Type B pancreatic cell (in vitro differentiated cells): ENCODE measurements at places on chromosomes 11 and 22.

DNA sequence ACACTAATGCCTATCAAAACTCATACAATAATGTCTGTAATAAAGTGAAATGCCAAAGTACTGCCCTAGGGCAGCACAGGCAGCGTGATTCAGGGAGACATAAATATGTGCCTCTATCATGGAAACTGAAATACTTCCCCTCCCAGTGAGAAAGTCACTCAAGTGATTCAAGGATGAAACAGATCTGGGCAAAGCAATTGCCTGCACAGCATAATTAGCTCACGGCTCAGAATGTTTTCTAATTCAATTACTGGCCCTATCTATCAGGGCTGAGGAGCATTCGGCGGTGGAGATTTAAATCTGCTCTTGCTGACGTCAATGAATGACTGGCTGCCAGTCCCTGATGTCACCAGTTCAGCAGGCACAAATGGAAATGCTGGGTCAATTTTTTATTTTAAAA is 27.7 kb upstream of the PPP2R1B start:
- DNase-seq, result no peak
- no peak overlapping the region for H3K4me3 ChIP-seq
- peaks cover 36% of the 10 kb centered on the region for H3K36me3 ChIP-seq

DNA sequence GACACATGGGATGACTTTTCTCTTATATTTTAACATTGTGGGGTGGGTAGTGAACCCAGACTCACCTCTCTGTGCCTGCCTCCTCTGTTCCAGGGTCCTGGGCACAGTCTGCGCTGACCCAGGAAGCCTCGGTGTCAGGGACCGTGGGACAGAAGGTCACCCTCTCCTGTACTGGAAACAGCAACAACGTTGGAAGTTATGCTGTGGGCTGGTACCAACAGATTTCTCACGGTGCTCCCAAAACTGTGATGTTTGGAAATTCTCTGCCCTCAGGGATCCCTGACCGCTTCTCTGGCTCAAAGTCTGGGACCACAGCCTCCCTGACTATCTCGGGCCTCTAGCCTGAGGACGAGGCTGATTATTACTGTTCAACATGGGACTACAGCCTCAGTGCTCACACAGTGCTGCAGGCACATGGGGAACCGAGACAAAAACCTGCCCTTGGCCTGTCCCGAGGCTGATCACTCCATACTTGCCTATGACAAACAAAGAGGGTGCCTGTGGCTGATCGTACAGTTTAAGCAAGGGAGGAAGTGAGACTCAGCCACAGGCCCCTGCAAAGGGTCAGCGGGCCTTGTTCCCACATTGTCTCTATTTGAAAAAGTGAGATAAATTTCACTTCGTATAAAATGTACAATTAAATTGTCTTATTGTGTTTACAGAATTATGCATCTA is 43.7 kb upstream of the TOP3B start:
- no peaks in the 10 kb centered on the region for H3K27me3 ChIP-seq
- H3K4me3 ChIP-seq, result no peak overlapping the region
- no peaks in the 10 kb centered on the region for H3K4me1 ChIP-seq
- no peak for DNase-seq
- no peaks in the 10 kb centered on the region for H3K36me3 ChIP-seq
- H3K27ac ChIP-seq, result no peak overlapping the region

DNA sequence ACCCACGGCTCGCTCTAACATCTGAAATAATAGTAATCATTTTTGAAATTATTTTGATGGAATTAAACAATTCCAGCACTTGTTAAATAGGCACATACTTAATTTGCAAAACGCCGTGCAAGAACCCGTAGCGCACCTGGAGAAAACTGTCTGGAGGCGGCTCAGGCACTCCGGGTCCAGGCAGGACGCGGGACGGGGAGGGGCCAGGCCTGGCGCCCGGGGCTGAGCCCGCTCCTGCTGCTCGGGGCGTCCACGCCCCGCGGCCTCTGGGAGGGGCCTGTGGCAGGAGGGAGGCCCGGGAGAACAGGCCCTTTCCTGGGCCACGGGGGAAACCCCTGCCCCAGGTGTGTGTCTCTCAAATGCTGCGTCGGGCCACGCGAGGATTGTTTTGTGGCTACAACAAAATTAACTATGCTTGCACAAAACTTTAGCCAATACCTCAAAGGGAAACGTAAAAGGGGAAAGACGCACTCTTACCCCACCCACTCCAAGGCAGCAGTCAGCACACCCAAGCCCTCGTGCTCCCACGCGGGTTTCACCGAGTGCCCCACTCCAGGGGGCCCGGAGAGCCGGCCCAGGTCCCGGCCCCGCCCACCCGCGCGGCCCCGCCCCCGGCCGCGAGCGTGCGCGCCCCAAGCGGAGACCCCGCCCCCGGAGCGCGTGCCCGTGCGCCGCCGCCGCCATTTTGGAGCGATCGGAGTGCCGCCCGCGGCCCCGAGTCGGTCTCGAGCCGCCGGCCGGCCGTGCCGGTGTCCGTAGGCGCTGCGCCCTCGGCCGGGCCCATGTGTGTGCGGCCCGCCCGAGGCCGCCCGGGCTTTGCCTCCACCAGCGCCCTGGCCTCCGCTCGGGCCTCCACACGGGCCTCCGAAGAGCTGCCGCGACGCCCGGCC is at the start of gene PPP6R2:
Gene PPP6R2, plus strand, starts transcription at position 677 of the 890 bp plus-strand sequence. CDS start 50,582 bp downstream, outside the sequence.
- no peaks in the 10 kb centered on the region for H3K27me3 ChIP-seq
- no peaks in the 10 kb centered on the region for H3K36me3 ChIP-seq
- H3K27ac ChIP-seq, result peak within 1 kb of the TSS; percentile 92
- DNase-seq, result peak; percentile 91

- H3K4me1 ChIP-seq, result peaks cover 42% of the 10 kb centered on the region
- peak overlapping the region; percentile 63 for H3K4me3 ChIP-seq
- no peak for DNase-seq
- H3K36me3 ChIP-seq, result peaks cover 14% of the 10 kb centered on the region
Observed at GRCh38 chr11:118605116-118605867, 2.1 kb upstream of the PHLDB1 start.

DNA sequence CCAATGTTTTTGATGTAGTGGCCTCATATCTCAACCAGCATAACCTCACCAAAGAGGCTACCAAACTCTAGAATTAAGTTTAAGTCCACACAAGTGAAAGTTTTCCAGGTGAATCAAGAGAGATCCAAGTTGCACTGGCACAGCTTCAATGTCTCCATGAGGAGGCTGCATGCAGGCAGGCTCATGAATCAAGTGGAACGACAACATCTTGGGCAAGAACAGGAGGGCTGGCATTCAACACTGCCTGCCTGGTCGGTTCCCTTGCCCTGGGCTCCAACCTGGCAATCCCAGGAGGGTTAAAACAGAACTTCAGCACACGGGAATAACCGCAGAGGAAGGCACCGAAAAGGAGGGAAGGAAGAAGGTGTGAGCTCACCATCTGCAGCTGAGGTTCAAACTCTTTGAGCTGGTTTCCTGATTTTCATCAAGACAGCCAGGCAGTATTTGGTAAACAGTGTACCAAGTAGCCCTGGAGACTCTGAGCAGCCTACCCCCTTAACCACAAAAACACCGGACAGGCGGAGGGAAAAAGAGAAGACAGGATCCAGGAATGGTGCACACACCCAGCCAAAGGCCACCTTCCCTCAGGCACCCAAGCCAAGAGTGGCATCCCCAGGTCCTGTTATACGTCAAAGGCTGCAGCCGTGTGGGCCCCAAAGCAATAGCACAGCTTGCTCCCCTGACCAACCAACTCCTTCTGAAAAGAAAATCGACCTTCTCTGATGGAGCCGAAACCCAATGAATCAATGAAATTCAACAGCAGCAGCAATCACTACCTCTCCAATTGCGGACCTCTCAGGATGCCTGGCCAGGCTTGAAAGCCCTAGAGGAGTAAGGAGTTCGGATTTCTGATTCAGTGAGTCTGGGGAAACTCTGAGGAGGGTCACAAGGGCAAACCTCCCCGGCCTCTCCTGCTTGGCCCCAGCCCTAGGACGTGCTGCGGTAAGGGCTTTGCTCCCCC is 1.3 kb downstream of the PACSIN2 start:
- no peaks in the 10 kb centered on the region for H3K27me3 ChIP-seq
- peak overlapping the region; percentile 92 for H3K27ac ChIP-seq
- peak overlapping the region; percentile 96 for H3K4me3 ChIP-seq
- H3K4me1 ChIP-seq, result peaks cover 35% of the 10 kb centered on the region
- H3K36me3 ChIP-seq, result no peaks in the 10 kb centered on the region

DNA sequence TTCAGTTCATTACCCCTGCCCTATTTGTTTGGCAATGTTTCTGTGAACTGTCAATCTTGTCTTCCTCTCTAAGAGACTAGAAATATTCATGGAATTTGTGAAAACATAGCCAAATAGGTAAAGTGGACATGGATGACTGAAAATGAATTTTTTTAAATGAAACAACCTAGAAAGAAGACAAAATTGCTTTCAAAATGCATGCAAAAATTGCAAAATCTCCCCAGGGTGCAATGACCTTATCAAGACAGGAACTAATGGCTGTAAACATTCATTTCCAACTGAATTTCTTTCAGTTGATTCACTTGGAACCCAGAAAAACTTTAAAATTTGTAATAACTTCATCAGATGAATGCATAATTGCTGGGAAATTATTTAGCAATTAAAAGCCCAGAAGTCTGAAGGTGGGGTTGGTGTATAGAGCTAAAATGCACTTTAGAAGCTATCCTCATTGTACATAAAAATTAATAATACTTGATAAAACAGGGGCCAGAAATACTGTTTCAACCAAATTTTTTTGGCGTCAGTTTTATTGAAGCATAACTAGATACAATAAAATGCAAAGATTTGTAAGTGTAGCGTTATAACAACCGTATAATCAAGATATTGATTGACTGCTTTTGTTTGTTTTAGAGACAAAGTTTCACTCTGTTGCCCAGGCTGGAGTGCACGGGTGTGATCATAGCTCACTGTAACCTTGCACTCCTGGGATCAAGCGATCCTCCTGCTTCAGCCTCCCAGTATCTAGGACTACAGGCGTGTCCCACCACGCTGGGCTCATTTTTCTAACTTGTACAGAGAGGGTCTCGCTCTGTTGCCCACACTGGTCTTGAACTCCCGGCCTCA is 27.6 kb upstream of the SLC35C1 start:
- peaks cover 8% of the 10 kb centered on the region for H3K27me3 ChIP-seq
- H3K27ac ChIP-seq, result no peak overlapping the region
- H3K4me1 ChIP-seq, result no peaks in the 10 kb centered on the region
- H3K36me3 ChIP-seq, result no peaks in the 10 kb centered on the region
- no peak overlapping the region for H3K4me3 ChIP-seq

- no peak overlapping the region for H3K27ac ChIP-seq
- no peak for DNase-seq
- H3K4me1 ChIP-seq, result peaks cover 1% of the 10 kb centered on the region
- H3K27me3 ChIP-seq, result no peaks in the 10 kb centered on the region
- H3K36me3 ChIP-seq, result no peaks in the 10 kb centered on the region
Observed at GRCh38 chr11:10916665-10917064, 58.8 kb upstream of the ZBED5 start.

DNA sequence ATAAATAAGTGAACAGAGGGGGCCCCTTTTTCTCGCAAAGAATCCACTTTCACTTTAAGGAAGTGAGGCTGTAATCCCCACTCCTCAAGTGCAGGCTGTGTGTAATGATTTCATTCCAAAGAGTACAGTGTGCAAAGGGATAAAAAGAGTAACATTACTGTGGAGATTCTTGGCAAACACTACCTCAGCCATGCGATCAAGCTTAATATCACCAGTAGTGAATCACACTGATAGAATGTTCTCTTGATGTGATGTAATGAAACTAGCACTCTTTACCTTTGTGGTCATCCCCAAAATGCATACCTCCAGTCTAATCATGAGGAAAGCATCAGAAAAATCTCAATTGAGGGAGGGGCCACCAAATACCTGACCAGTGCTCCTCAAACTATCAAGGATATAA is 246.1 kb upstream of the CHORDC1 start:
- DNase-seq, result no peak
- H3K36me3 ChIP-seq, result no peaks in the 10 kb centered on the region
- H3K4me1 ChIP-seq, result no peaks in the 10 kb centered on the region
- no peaks in the 10 kb centered on the region for H3K27me3 ChIP-seq
- no peak overlapping the region for H3K4me3 ChIP-seq

GRCh38 chr22:24542641-24543040 is 12.3 kb downstream of the GUCD1 start:
- no peaks in the 10 kb centered on the region for H3K4me1 ChIP-seq
- H3K27ac ChIP-seq, result no peak overlapping the region
- no peak for DNase-seq
- no peaks in the 10 kb centered on the region for H3K27me3 ChIP-seq
- peaks cover 10% of the 10 kb centered on the region for H3K36me3 ChIP-seq

GRCh38 chr11:28139841-28140415 is 31.7 kb downstream of the METTL15 start:
- no peak overlapping the region for H3K27ac ChIP-seq
- no peaks in the 10 kb centered on the region for H3K4me1 ChIP-seq
- H3K27me3 ChIP-seq, result no peaks in the 10 kb centered on the region
- H3K4me3 ChIP-seq, result no peak overlapping the region
- H3K36me3 ChIP-seq, result peaks cover 30% of the 10 kb centered on the region

GRCh38 chr11:73389916-73390315 is 13.7 kb downstream of the RELT start:
- no peaks in the 10 kb centered on the region for H3K36me3 ChIP-seq
- H3K4me1 ChIP-seq, result peaks cover 33% of the 10 kb centered on the region
- H3K27ac ChIP-seq, result peak overlapping the region; percentile 18

- H3K27ac ChIP-seq, result no peak overlapping the region
- H3K4me1 ChIP-seq, result peaks cover 9% of the 10 kb centered on the region
- no peak overlapping the region for H3K4me3 ChIP-seq
- H3K36me3 ChIP-seq, result peaks cover 15% of the 10 kb centered on the region
Observed at GRCh38 chr11:96235751-96236150, 107.2 kb downstream of the MAML2 start.

GRCh38 chr11:65275906-65276305 is 14.1 kb downstream of the POLA2 start:
- H3K27me3 ChIP-seq, result no peaks in the 10 kb centered on the region
- DNase-seq, result no peak
- peak overlapping the region; percentile 62 for H3K4me3 ChIP-seq
- H3K4me1 ChIP-seq, result peaks cover 7% of the 10 kb centered on the region

GRCh38 chr22:23530106-23530505 is 50.0 kb downstream of the IGLL1 start:
- H3K36me3 ChIP-seq, result no peaks in the 10 kb centered on the region
- H3K27ac ChIP-seq, result no peak overlapping the region
- H3K4me3 ChIP-seq, result no peak overlapping the region
- DNase-seq, result no peak

DNA sequence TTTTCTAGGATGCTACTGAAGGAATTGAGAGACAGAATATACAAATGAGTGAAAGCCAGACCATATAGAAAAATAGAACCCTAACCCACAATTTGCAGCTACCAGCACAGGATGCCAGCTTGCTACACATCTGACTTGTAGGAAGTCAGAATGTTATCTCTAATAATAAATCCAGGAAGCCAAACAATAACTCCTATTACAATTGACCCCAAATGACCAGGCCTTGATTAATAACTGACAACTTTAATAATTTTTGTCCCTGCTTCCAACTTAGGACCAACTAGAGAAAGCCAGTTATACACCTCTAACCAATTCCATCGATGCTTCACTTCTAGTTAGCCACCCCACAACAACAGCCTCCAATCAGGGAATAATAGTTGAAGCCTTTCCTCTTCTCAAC is 193.4 kb downstream of the CASP12 start:
- H3K4me1 ChIP-seq, result peaks cover 24% of the 10 kb centered on the region
- H3K27me3 ChIP-seq, result no peaks in the 10 kb centered on the region
- no peak overlapping the region for H3K27ac ChIP-seq
- no peak overlapping the region for H3K4me3 ChIP-seq
- no peak for DNase-seq
- no peaks in the 10 kb centered on the region for H3K36me3 ChIP-seq
